ENCODE measurements at places on chromosomes 11 and 22.
A peak's percentile ranks its signal among the peaks of the same experiment; 100 is the strongest.

DNA sequence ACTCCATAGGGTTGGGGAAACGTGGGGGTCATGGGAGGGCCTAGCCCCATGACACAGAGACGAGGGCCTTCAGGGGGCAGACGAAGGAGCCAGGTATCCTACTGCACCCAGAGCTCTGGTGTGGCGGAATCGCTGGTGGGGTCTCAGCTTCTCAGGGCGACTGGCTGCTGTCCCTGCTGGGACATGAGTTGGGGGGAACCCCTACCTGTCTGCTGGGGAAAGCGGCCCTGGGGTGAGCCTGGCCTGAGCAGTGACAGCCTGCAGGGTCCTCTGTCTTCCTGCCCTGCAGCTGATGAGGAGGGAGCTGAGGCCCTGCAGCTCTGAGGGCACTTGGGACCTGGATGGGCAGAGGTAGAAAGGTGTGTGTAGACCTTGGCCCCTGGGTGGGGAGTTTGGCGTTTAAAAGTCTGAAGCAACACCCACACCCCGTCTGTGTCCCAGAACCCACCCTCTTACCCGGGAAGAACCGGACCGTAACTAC is 33.6 kb upstream of the GRAMD4 start:
- ATAC-seq, result no peak

- no peak for ATAC-seq
Measured at GRCh38 chr11:122307476-122308035, 191.5 kb upstream of the BLID start.

- ATAC-seq, result no peak
Measured at GRCh38 chr11:1008803-1009145, 27.7 kb downstream of the MUC6 start.

- peak; percentile 60 for ATAC-seq
Measured at GRCh38 chr22:26589367-26589844, 526 bp downstream of the TPST2 start.

- no peak for ATAC-seq
Measured at GRCh38 chr11:84558085-84558905, 1068.8 kb downstream of the DLG2 start.

GRCh38 chr22:23183061-23183698 is 2.9 kb downstream of the BCR start:
- ATAC-seq, result no peak

DNA sequence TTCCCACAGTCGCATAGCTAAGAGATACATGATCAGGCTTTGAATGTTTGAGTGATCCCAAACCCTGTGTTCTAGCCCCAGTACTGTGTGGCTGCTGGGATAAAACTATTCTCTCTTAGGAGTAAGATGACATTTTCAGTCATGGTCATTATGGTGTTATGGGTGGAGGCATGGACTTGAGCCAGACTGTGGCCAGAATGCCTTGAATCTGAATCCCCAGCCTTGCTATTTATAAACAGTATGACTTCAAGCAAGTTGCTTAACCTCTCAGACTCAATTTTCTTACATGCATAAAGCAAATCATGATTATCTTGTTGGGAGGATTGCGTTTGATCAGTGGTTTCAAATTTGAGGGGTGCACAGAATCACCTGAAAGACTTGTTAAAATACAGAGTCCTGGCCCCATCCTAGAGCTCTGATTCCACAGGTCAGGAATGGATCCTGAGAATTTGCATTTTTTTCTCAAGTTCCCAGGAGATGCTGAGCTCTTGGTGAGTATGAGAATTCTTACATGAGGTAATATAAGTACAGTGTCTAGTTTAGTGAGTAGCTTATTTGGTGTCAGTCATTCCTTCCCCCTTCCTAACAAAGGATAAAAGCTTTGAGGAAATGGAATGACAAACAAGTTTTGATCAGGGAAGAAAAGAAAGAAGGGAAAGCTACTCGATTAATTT is 571.7 kb downstream of the METTL15 start:
- no peak for ATAC-seq
